ENCODE measurements at places on chromosomes 16 and 17.

GRCh38 chr17:10089196-10089804 lies 109.1 kb downstream of the GAS7 start:
- no peak for DNase-seq

GRCh38 chr17:81890447-81891302 lies 711 bp downstream of the ALYREF start:
- DNase-seq: no peak

- no peak for DNase-seq
These were observed 121.1 kb downstream of the SOCS1 start for GRCh38 chr16:11134722-11135463.

GRCh38 chr16:56909527-56909979 lies 22.4 kb upstream of the HERPUD1 start:
- DNase-seq: no peak

GRCh38 chr16:83720981-83721380 lies 86.8 kb upstream of the HSBP1 start:
- no peak for DNase-seq
